CMK (cell line): ENCODE measurements at places on chromosomes 16 and 17.

GRCh38 chr16:57530104-57530521, 6.3 kb downstream of the CCDC102A start:
- DNase-seq: no peak

DNA sequence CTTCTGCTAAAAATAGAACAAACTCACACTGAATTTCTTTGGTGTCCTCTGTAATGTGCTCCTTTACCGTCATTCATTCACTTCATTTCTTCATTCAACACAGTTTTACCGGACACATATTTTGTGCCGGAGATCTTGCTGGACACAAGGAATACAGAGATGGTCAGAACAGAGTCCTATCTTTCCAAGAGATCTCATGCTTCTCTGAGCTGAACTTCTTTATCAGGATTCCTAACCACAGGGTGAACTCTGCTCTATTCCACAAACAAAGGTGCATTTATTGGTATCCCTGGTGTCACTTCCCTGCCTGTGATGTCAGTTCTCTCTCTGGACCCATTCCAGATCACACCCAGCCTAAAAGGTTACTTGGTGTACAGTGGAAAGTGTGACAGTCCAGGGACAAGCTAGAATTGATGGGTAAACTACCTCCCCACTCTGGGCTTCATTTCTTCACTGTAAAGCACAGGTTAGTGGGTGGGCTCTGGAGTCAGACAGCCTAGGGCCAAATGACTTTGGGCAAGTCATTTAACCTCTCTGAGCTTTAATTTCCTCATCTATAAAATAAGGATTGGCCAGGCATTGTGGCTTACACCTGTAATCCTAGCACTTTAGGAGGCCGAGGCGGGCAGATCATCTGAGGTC, 4.2 kb downstream of the IFI35 start:
- no peak for DNase-seq

DNA sequence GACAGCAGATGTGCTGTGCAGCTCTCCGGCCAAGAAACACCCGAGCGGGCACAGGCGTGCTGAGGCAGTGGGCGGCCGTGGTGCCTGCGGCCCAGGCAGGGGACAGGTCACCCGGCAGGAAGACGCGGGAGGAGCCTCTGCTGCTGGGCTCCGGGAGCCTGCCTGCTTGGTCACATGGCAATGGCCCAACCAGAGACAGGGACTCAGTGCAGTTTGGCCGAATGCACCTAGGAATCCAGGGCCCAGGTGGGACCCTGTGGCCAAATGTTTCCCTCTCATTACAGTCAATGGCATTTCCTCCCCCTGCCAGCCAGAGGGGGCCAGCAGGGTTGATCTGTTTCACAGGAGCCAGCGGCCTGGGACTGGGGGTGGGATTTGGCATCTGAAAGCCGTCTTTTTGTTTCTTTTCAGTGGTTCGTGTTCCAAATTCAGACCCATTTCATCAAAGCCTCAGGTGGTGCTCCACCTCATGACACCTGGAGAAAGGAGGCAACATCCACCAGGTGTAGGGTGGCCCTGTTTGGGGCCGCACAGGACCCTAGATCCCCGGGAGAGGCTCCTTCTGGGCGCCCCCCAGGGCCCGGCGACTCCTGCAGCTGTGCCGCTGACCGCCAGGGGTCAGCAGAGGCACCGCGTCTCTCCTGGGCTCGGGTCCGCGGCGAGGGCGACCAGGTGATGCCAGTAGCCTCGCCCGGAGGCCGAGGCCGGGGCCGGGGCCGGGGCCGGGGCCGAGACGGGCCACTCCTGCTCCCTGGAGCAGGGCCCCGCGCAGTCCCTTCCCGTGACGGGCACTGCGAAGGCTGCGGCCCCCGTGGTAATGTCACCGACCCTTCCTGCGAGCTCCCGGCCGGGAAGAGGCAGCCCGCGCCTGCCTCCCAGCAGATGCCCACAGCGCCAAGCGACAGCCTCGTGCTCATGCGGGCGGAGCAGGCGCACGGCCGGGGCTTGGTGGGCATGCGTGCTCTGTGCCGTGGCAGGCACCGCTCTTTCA, 118.5 kb downstream of the C16orf78 start:
- DNase-seq: no peak

- no peak for DNase-seq
These were observed 4.2 kb downstream of the CDRT4 start for GRCh38 chr17:15462976-15463772.

- DNase-seq: no peak
These were observed 15.0 kb upstream of the SLC6A2 start for GRCh38 chr16:55640701-55641327.

DNA sequence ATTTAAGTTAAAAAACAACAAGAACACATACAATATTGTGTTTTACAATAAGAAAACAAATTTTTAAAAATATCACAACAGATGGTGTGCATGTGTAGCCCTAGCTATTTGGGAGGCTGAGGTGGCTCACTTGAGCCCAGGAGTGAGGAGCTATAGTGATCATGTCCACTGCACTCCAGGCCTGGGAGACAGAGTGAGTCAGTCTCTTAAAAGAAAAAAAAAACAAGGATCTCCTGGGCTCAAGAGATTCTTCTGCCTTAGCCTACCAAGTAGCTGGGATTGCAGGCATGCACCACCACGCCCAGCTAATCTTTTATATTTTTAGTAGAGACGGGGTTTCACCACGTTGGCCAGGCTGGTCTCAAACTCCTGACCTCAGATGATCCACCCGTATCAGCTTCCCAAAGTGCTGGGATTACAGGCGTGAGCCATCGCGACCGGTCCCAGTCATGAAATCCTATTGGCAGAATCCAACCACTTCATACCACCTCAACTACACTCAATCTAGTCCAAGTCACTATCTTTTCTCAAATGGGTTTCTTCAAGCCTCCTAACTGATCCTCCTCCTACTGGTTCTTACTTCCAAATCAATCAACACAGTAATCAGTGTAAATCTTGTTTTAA, 55.0 kb downstream of the STH start:
- no peak for DNase-seq
